ENCODE measurements at places on chromosomes 1 and 21.

- H3K27ac ChIP-seq = peak overlapping the region; percentile 87
- no peaks in the 10 kb centered on the region for H3K36me3 ChIP-seq
- H3K4me1 ChIP-seq = peaks cover 14% of the 10 kb centered on the region
- H3K4me3 ChIP-seq = peak overlapping the region; percentile 37
- no peaks in the 10 kb centered on the region for H3K27me3 ChIP-seq
- DNase-seq = no peak
These were observed 32.1 kb downstream of the IL12RB2 start for GRCh38 chr1:67339623-67340343.

- no peaks in the 10 kb centered on the region for H3K27me3 ChIP-seq
- peaks cover 9% of the 10 kb centered on the region for H3K4me1 ChIP-seq
- DNase-seq = no peak
- no peak overlapping the region for H3K27ac ChIP-seq
These were observed 287.5 kb downstream of the HLX start for GRCh38 chr1:221166559-221167318.

GRCh38 chr21:39938086-39938625 is 70.9 kb downstream of the PCP4 start:
- H3K4me3 ChIP-seq = no peak overlapping the region
- no peak overlapping the region for H3K27ac ChIP-seq
- no peak for DNase-seq

DNA sequence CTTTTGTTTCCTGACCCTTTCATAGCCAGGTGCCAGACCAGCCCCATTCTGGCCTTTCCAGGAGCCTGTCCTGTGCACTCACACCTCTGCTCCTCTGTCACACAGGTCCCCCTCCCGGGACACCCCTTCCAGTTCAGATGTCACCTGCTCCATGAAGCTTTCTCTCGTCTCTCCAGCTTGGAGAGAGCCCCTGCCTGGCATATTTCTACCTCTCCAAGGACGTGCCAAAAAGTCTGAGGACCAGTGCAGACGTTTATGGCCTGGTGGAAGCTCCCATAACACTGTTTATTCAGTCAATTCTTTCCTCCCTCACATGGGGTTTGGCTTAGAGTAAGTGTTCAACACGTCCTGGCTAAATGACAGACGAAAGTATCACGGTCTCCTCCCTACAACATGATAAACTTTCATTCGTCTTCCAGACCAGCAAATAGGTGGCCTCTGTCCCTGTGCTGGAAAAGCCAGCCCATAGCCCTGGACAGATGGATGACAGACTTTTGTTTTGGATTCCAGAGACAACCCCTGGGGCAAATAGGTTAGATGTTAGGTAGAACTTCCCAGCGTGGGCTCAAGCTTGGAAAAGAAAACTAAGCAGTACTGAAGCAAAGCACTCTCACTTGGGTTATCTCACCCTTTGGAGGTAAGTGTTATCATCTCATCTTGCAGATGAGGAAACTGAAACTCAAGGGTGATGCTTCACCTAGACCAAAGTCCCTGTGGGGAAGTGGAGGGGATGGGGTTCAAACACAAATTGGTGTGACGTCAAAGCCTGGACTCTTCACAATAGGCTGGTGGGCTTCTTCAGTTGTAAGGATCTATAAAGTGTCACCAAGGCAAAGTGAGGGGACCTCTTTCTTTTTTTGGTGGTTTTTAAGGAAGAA is 52.9 kb upstream of the ECE1 start:
- peak overlapping the region; percentile 75 for H3K27ac ChIP-seq
- peak overlapping the region; percentile 79 for H3K4me3 ChIP-seq
- peaks cover 23% of the 10 kb centered on the region for H3K4me1 ChIP-seq

DNA sequence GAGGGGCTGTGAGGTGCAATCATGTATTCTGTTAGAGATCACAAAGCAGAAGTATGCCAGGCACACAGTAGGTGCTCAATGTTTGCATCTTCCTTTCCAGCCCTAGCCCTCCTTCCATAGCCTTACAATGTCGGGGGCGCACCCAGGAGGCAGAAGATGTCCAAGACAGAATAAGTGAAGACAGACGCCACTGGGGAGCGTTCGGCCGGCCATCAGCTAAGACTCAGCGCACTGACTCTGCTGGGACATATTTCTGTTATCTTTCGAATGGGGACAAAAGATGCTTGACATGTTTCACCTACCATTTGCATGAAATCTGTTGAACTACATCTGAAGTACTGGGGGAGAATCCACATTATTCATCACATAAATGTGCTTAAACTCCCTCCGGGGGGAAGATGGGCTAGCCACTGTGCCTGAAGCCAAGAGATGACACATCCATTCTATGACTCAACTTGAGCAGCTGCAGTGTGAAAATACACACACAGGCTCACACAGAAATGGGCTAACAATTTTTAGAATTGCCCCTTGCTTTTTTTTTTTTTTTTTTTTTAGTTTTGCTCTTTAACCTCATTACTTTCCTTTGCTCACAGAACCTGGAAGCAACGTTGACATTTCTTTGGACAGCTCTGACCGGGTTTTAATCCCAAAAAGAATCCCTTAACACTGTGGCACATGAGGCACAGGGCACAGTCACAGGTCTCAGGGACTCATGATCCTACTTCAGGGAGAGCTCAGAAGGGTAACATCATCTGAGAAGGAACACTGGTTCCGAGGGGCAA is 7.9 kb downstream of the TIAM1 start:
- DNase-seq = peak; percentile 33
- H3K4me3 ChIP-seq = no peak overlapping the region
- peaks cover 3% of the 10 kb centered on the region for H3K27me3 ChIP-seq
- no peaks in the 10 kb centered on the region for H3K4me1 ChIP-seq
- H3K36me3 ChIP-seq = no peaks in the 10 kb centered on the region

DNA sequence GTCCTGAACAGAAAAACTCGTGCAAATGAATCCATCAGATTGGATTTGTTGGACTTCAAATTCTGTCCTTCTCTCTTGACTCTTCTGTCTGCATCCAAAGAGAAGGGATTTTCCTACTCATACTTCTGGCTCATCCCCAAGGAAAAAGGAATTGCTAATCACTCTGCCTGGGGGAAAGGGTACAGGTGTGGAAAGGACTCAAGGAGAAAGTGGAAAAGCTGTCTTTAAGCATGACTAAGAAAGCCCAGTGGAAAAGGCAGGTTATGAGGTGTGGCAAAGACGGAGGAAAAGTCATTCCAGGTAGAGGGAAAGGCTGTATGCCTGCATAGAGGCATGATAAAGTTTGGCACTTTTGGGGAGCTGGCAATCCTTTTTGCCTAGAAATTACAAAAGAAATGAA is 43.4 kb downstream of the PTGS2 start:
- no peak overlapping the region for H3K27ac ChIP-seq
- H3K27me3 ChIP-seq = no peaks in the 10 kb centered on the region
- no peak for DNase-seq
- no peaks in the 10 kb centered on the region for H3K4me1 ChIP-seq
- H3K4me3 ChIP-seq = no peak overlapping the region
- no peaks in the 10 kb centered on the region for H3K36me3 ChIP-seq

- H3K4me1 ChIP-seq = no peaks in the 10 kb centered on the region
- no peaks in the 10 kb centered on the region for H3K36me3 ChIP-seq
- H3K27me3 ChIP-seq = no peaks in the 10 kb centered on the region
- no peak for DNase-seq
These were observed 209.6 kb downstream of the PTBP2 start for GRCh38 chr1:96931136-96931535.

- DNase-seq = peak; percentile 74
- H3K36me3 ChIP-seq = no peaks in the 10 kb centered on the region
- H3K27ac ChIP-seq = no peak overlapping the region
- H3K4me3 ChIP-seq = peak overlapping the region; percentile 59
- no peaks in the 10 kb centered on the region for H3K27me3 ChIP-seq
These were observed 138.3 kb downstream of the TTLL7 start for GRCh38 chr1:83860490-83861221.

DNA sequence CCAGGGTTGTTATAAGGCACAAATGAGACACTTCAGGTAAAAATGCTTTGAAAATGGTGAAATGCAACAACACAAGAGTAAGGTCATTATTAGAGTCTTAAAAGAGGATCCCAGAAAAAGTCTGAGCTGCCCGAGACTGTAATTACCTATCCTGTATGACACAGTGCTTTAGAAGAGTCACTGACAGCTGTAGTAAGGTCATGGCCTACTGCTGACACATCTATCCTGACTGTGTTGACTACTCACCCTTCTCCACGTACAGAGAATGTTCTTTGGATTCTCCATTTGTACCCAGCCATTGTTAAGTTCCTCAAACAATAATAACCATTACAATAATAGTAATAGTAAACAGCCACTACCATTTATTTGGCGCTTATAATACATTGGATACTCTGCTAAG is 104.4 kb downstream of the CACHD1 start:
- H3K4me3 ChIP-seq = no peak overlapping the region
- DNase-seq = no peak
- no peaks in the 10 kb centered on the region for H3K36me3 ChIP-seq

DNA sequence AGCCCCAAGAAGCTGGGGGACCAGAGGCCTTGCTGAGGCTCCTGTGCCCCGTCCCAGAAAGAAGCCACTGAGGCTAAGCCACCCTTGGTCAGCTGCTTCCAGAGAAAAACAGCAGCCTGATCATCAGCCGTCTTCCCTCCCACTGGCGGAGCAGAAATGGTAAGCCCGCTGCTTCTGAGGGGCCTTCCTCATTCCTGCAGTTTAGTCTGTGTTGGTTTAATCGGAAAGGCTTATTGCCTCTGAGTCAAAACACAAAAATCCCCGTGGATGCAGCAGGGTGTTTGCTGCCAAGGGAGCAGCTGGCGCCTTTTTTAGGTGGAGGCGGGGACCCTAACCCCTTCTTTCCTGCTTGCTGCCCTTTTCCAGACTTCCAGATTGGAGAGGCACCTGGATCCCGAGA is 33.9 kb downstream of the SPSB1 start:
- H3K27ac ChIP-seq = no peak overlapping the region
- peaks cover 22% of the 10 kb centered on the region for H3K4me1 ChIP-seq
- no peaks in the 10 kb centered on the region for H3K36me3 ChIP-seq
- no peak overlapping the region for H3K4me3 ChIP-seq
- H3K27me3 ChIP-seq = no peaks in the 10 kb centered on the region

DNA sequence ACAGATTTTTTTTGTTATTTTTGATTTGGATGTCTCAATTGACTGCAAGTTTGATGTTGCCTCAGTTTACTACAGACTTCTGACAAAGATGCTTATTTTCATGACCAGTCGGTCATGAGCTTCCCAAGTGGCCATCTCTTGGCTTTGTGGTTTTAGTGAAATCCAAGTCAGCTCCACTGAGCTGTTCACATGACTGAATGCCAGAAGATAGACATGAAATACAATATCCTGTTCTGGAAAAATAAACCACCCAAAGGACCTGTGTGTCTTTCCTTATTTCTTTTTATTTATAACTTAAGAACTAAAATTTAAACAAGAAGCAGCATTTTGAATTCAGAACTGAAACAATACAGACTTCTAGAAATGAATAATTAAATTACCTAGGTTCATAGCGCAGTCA is 89.3 kb downstream of the HMCN1 start:
- DNase-seq = no peak
- H3K4me1 ChIP-seq = no peaks in the 10 kb centered on the region
- no peak overlapping the region for H3K4me3 ChIP-seq

DNA sequence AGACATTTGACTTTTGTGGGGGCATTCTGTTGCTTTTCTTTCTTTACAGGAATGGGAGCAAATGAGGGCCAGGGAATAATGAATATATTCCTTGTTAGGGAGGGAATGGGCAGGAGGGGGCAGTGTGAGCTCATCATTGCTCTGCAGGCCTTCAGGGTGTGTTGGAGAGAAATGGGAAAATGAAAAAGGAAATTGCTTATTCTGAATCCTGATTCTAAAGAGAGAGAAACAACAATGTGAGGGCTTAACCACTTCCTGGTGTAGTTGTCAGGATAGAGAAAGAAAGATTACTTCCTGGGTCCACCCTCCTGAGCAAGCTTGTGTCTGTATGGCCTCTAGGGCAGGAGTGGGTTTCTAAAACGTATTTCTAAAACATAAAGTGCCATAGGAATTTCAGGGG is 28.3 kb downstream of the VANGL2 start:
- H3K4me1 ChIP-seq = no peaks in the 10 kb centered on the region
- H3K27me3 ChIP-seq = no peaks in the 10 kb centered on the region
- DNase-seq = no peak
- no peak overlapping the region for H3K27ac ChIP-seq
- no peaks in the 10 kb centered on the region for H3K36me3 ChIP-seq

DNA sequence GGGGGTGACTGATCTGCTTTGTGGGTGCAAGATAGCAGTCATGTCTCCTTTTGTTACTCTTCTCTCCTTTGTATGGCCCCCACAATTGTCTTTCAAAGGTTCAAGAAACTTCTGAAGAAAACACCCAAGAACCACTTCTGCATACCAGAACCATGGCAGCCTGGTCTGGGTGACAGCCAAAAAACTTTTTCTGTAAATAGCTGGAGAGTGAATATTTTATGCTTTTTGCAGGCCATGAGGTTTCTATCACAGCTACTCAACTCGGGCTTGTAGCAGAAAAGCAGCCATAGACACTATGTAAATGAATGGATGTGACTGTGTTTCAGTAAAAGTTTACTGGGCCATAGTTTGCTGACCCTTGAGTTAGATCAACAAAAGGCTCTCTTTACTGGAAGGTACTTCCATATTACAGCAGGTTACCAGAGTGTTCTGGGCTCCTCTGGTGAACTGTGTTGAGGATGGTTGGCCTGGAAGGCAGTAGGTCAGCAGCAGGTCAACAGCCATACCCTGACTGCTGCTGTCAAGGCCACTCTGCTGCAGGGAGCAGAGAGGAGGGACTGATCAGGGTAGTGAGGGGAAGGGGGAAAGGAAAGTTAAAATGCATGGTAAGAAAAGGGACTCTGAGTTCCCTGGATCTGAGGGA is 116.4 kb downstream of the GDAP2 start:
- no peaks in the 10 kb centered on the region for H3K4me1 ChIP-seq
- H3K4me3 ChIP-seq = no peak overlapping the region
- H3K27ac ChIP-seq = no peak overlapping the region
- H3K27me3 ChIP-seq = no peaks in the 10 kb centered on the region
- no peak for DNase-seq

DNA sequence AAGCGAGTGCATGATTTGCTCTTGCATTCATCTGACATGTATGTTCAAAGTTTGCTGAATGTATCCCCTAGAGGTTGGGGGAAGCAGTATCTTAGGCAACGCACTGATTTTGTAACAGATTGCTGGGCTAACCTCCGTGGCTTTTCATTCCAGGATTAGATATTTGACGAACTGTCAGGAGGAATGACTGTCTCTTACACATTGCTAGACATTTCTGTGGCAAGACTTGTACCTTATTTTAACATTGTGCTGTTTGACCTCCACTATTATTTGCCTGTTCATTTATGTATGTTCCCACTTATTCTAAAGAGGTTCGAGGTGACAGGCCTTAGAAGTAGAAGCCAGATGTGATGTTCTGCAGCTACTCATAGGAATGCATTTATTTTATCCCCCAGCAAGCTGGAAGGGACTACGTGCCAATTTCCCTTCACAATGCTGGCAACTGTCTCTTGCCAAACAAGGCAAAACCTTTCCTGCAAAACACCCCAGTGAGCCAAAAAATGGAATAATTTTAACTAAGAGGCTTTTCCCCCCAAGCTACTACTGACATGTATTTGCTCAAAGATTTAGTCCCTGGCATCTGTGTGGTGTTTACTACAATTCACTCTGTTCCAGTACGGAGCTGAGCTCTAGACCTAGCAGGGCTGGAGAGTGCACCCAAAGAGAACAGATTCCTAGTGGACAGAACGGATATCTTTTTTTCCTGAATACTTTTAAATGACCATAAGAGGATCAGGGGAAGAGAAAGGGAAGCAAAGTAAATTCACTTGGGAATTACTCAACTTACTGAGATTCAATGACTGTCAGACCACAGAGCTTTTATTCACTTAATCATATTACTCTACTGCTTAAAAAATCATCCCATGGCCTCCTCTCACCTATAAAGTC is 646.2 kb downstream of the SMYD3 start:
- H3K4me1 ChIP-seq = no peaks in the 10 kb centered on the region
- H3K27ac ChIP-seq = no peak overlapping the region
- H3K4me3 ChIP-seq = no peak overlapping the region
- DNase-seq = no peak

- no peak overlapping the region for H3K4me3 ChIP-seq
- H3K27ac ChIP-seq = no peak overlapping the region
- no peaks in the 10 kb centered on the region for H3K27me3 ChIP-seq
- no peaks in the 10 kb centered on the region for H3K36me3 ChIP-seq
These were observed 48.2 kb downstream of the UCK2 start for GRCh38 chr1:165875604-165876003.

All from psoas muscle (tissue), 8 donors.